HFFc6 (cell line): ENCODE measurements at places on chromosomes 6 and 20. TPM values are rescaled to one million over a fixed set of nuclear protein-coding genes. Genes with fewer than 3 reads are reported as not detected.

SLC17A9 gene
- total RNA-seq = 33.0 to 40.5 TPM (median 38.7 TPM) in 3 replicates

NOL4L gene
- 12.0 to 18.2 TPM (median 17.2 TPM) in 3 replicates for total RNA-seq

ENPP5 gene
- total RNA-seq = not detected in 3 replicates

LBP gene
- not detected in 2 replicates for total RNA-seq

PYGB gene
- 68.4 to 75.6 TPM (median 71.2 TPM) in 3 replicates for total RNA-seq

MOCS1 gene
- 8.8 to 11.1 TPM (median 9.2 TPM) in 3 replicates for total RNA-seq

HLA-DPA1 gene
- total RNA-seq = 1.7 to 3.2 TPM (median 2.4 TPM) in 3 replicates

SLC32A1 gene
- not detected in 3 replicates for total RNA-seq

PARD6B gene
- 0.50 and 0.68 TPM in 2 replicates for total RNA-seq

OR11A1 gene
- total RNA-seq = not detected in 3 replicates

CST5 gene
- total RNA-seq = not detected in 2 replicates

OLIG3 gene
- not detected in 3 replicates for total RNA-seq
